Thyroid gland (tissue), 4 donors: ENCODE measurements at places on chromosomes 2 and 18. TPM values are rescaled to one million over a fixed set of nuclear protein-coding genes. Genes with fewer than 3 reads are reported as not detected.

DNA sequence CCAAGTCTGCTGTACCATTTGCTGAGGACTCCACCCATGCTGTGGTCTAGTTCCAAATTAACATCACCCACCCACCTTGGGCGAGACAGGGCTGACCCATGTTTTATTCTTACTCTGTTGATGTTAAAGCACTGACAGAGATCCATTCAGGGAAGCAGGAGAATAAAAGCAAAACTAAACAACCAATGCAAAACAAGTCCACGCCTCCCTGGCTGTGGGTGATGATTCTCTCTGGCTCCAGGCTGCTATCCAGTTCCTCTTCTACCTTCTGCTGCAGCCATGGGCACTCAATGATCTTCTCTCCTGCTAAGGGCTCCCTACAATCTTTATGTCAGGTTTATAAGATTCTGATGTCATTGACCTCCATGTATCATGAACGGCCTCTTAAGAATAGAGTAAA lies 786.6 kb upstream of the ID2 start:
- DNase-seq, result no peak

- DNase-seq, result no peak
Measured at GRCh38 chr2:21787941-21788340, 664.2 kb downstream of the TDRD15 start.

GRCh38 chr2:122651780-122652179 lies 896.3 kb downstream of the TSN start:
- no peak for DNase-seq

The IL1B gene
- not detected for total RNA-seq

The ASB18 gene
- total RNA-seq, result not detected
